Spleen (tissue), 13 donors: ENCODE measurements at places on chromosomes 5 and 9. TPM values are rescaled to one million over a fixed set of nuclear protein-coding genes. Genes with fewer than 3 reads are reported as not detected.

DNA sequence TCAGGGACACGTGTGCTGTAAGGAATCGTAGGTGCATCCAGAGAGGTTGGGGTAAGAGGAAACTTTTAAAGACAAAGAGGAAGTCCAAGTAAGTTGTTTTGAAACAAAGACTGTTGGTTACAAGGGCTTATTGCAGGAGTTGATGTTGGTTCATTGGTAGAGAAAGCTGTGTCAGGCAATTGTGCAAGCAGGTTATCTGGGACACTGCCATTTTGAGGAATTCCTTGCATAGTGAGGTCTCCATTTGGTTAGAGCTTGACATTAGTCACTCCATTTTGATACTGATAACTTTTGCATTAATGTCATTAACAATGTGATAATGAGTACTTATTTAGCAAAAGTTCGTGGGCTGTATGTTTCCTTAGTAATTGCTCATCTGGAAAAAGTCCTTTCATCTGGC lies 24.9 kb downstream of the CNOT6 start:
- no peak for DNase-seq

- peak; percentile 47 for DNase-seq
Observed at GRCh38 chr9:33082128-33082527, 5.7 kb upstream of the SMU1 start.

PCDHA1 gene
- polyA plus RNA-seq: not detected

DNA sequence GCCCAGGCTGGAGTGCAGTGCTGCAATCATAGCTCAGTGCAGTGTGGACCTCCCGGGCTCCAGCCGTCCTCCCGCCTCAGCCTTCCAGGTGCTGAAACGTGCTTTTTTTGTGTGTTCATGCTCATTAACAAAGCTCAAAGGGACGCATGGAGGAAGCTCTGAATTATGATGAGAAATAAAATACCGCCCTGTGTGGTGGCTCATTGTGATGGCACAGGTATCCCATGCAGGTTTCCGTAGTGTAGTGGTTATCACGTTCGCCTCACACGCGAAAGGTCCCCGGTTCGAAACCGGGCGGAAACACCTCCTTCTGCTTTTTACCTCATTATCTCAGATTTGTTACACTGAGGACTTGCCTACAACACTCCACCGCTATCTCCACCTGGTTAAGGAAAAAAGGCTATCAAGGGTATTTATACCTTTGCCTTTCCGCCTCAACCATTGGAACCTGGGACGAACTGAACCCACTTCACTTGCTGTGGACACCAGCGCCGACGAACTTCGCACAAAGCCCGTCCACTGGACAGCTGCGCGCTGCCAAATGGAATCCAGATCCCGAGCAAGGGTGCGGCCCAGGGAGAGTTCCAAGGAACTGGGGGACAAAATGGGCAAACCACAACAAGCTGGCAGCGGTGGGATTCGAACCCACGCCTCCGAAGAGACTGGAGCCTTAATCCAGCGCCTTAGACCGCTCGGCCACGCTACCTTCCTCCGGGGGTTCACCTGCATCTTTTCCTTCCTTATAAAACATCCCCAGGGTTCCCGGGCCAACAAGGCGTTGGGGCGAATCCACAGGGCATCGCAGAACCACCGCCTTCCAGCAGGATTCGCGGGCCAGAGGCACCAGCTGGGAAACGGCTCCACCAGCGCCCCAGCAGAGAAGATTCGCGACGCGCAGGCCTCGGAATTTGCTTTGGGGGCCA lies 26.3 kb downstream of the OR2V2 start:
- DNase-seq: no peak

GRCh38 chr9:115845648-115846312 lies 307.8 kb upstream of the PAPPA start:
- no peak for DNase-seq

DNA sequence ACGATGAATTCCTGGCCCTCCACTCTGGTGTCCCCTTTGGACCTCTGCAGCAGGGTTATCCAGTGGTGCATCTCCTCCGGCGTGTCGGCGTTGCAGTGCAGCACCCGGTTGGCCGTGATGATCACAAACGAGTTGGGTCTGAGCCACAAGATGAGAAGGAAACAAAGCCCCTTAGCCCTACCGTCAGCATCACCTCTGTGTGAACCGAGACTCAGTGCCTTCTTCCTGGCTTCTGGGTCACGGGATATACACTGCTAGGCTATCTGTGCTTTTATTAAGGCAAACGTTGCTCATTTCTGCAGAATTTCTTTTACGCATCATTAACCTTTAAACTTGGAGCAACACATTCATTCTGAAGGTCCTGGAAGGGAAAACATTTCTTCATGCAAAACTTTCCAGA lies 65.1 kb upstream of the RETREG1 start:
- DNase-seq: no peak

- DNase-seq: peak; percentile 78
Observed at GRCh38 chr9:93120846-93121315, 13.2 kb downstream of the NINJ1 start.

GRCh38 chr9:36815566-36816348 lies 218.3 kb downstream of the PAX5 start:
- DNase-seq: no peak

KCTD16 gene
- polyA plus RNA-seq: under 0.01 TPM

GRCh38 chr5:10323588-10324488 lies 16.1 kb upstream of the CMBL start:
- DNase-seq: no peak

DNA sequence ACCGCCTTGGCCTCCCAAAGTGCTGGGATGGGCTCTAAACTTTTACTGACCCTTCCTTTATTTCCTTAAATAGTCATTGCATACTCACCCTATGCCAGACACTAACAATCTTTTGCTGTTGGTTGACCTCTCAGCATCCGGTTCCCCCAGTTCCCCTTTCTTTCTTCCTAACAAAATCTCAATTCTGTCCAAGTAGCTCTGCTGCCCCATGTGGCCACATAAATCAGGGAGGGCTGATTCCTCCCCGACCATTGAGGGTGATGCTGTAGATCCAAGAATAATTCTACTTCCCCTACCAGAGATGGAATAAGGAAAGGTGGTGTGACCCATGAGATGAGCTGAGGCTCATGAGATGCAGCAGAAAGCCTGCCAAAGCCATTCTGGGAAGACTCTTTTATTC lies 315.3 kb upstream of the MSX2 start:
- no peak for DNase-seq

DNA sequence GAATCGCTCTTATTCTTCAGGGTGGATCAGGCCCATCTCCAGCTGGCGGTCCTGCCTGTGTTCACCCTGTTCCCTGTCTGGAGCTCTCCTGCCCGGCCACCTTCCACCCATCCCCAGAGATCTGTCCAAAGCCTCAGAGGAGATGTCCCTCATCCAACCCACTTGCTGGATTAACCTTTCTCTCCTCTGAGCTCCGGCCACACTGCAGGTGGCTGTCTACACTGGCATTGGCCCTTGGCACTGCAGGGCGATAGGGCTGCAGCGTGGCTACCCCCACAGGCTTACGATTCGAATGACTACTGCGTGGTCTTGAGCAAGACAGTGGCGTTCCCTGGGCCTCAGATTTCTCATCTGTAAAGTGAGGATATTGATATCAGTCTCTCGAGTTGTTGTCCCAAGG lies 63.8 kb upstream of the BARHL1 start:
- DNase-seq: no peak

DNA sequence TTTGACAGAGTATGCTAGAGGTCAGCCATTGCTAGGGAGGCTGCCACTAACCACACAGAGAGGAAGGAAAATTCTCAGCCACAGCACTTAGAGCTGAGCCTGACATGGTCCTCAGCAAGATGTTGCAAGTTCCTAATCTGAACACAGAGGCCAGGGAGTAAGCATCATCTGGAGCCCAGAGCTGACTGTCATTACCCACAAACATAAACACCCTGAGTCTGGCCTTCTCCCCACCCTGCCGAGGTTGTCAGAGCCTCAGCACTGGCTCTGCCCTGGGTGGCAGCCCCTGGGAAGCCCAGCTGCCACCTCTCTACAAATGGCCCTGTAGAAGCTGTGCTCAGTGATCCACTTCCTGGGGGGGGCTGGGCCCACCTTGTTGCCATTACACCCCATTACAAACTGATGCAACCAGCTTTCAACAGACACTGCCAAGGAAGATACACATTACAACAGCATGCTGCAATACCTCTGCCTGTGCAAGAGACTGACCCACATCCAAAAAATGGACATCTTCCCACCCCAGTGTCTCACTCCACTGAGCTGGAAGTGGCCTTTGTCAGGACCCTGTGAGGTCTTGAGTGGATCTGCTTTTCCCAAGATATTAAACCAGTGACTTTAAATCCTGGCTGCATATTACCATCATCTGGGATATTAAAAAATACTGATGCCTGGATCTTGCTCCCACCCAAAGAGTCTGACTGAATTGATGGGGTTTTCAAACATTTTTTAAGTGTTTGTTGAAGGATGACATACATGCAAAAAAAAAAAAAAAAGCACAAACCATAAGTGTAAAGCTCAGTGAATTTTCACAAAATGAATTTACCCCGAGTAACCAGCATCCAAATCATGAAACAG lies 33.0 kb downstream of the IRF1 start:
- peak; percentile 90 for DNase-seq

DNA sequence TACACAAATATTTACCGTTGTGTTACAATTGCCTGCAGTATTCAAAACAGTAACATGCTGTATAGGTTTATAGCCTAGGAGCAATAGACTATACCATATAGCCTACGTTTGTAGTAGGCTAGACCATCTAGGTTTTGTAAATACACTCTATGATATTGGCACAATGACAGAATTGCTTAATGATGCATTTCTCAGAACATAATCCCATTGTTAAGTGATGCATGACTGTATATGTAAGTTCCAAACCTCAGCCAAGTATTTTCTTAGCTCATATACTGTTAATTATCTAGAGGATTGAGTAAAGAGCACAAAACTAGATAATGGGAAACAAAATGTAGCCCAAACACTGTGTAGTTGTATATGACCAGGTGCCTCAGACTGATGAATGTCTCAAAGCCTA lies 220.1 kb downstream of the ANXA1 start:
- no peak for DNase-seq

SNCB gene
- 0.41 TPM for polyA plus RNA-seq

DNA sequence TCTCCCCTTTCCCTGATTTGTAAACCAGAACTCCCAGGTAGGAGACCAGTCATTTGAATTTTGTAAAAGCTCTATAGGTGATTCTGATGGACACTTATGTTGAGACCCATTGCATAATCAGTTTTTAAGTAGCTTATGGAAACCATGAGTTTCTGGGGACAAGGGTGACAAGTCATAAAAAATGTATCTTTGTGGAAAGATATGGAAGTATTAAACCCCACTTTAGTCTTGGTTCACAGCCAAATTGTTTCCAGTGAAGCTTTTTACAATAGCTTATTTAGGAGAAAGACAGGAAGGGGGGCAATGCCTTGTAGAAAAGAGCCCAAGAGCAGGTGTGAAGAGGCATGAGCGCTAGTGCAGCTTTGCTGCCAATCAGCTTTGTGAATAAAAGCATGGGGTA lies 453 bp upstream of the CCL28 start:
- no peak for DNase-seq

SPEF2 gene
- 3.3 TPM for polyA plus RNA-seq

DNA sequence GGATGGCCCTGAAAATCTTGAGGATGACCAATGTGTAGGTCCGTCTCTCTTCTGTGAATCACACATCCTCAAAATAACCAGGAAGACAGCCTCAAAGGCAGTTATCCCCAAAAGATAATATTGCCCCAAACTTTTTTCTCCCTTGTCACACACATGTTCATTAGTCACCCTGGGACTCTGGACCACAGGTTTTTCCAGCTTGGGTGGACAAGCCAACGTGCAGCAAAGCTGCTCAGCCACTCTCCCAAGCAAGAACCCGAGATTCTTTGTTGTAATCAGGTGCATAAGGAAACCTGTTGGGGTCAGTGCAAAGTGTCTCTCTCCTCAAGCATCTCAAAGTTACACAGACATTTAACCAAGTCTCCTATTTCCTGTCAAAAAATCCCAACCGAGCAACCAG lies 196.6 kb downstream of the GNA14 start:
- DNase-seq: no peak

RNF183 gene
- 0.09 TPM for polyA plus RNA-seq

DNA sequence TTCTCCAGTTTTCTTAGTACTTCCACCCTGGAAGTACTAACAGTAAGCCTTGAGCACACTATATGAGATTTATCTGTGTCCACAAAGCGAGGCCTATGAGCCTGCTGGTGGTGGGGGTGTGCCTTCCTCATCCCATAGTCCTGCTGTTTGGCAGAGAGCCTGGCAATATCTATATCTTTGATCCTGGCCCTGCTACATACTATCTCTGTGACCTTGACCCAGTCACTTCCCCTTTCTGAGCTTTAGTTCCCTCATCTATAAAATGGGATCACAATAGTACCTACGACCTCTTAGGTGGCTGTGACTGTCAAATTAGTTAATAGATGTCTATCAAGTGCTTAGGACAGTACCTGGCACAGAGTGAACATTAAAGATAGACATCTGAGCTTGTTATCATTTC lies 114.6 kb upstream of the SAP30L start:
- no peak for DNase-seq

DNA sequence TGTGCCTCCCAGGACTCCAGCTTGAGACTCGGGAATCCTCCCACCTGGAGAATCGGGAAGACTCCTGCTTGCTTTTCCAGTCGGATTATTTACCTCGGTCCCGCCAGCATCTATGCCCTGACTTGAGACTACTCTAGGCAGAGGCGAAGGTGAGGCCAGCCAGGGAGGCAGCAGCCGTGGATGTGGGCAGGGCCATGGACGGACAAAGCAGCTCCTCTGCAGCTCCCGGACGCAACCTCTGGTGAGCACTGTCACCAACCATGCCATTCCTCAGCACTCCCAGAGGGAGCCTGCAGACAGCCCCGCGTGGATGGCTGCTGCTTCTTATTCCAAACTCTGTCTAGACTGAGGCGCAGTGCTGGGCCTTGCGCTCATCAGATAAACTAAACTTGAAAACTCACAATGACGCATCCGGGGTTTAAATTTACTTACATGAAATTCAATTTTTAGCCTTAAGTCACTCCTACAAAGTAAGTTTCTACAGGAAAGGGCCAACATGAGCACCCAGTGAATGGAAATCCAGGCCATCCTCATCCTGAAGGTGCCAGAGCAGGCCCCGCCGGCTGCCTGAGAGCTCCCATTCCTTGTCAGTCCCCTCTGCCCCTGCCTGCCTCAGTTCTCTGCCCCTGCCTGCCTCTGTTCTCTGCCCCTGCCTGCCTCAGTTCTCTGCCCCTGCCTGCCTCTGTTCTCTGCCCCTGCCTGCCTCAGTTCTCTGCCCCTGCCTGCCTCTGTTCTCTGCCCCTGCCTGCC lies 17.8 kb downstream of the MED10 start:
- DNase-seq: no peak
